Stimulated activated CD8-positive, alpha-beta memory T cell treated with anti-CD3 and anti-CD28 coated beads, Interleukin-7, amount 100 ng/mL, for 4 hours (primary cell): ENCODE measurements at places on chromosomes 4 and X.

DNA sequence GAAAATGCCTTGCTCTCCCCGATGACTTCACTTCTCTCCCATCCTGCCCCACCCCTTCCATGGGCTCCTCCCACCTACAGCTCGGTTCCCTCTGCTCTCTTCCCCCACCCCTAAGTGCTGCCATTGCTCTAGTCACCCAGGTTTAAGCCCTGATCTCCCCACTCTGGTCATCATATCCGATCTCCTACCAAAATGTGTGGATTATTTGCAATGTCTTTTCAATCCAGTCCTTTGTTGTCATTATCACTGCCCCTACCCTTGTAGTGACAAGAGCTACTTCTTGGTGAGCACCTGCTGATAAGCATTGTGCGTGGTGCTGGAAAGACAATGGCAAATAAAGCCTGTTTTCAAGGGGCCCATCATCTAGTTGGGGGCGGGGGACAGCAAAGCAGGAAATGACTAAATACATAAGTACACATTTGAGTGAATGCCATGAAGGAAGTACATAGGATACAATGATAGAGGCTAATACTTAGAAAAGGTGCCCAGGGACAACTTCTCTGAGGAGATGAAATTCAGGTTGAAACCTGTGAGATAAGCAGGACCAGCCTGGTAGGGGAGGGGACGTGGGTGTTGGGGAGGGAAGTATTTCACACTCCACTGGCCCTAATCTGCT is 63.8 kb downstream of the DLG3 start:
- DNase-seq = no peak

DNA sequence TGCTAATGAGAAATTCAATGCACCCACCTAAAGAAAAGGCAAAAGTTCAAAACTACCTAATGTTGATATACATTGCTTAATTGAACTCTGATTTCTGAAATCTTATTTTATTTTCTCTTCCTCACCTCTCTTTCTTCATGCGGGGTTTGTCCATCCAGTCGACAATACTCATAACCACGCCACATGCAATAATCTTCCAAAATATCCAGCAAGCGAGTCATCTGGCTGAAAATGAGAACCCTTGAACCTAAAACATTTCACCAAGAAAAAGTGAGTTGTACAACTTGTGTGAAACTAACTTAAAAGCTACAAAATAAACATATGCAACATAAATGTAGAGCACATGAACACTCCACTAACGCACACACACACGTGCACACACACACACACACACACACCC is 26.7 kb downstream of the SMARCA1 start:
- DNase-seq = no peak

DNA sequence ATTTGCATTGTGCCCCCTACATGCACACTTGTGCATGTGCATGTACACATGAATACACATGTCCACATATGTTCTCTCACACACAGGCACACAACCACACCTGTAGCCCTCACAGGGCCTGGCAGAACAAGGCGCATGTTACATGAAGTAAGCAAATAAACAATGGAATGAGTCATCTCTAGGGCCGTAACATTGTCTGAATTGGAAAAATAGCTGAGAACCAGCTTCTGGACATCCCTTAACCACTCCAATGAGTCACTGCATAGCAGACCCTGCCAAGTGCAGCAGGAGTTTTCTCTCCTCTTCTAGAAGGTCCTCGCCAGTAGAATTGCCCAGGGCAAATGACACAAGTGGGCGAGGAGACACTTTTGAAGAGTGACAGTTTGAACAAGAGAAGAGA is 66.1 kb downstream of the MAGEA10 start:
- no peak for DNase-seq

GRCh38 chr4:88027611-88028608 is 20.5 kb downstream of the PKD2 start:
- no peak for DNase-seq

DNA sequence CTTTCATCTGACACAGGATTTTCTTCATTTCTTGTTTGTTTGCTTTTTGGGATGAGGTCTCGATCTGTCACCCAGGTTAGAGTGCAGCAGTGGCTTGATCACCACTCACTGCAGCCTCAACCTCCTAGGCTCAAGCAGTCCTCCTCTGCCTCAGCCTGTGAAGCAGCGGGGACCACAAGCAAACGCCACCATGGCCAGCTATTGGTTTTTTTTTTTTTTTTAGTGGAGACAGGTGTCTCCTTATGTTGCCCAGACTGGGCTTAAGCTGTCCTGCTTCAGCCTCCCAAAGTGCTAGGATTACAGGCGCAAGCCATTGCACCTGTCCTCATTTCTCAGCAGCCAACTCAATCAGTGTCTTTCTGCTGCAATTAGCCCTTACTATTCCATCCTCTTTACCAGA is 10.3 kb downstream of the SPRY1 start:
- no peak for DNase-seq
